ENCODE measurements at places on chromosomes 1 and 21. TPM values are rescaled to one million over a fixed set of nuclear protein-coding genes. Genes with fewer than 3 reads are reported as not detected.

The SKI gene
- 0.61 TPM for polyA plus RNA-seq

The OR2L5 gene
- not detected for polyA plus RNA-seq

The SLC9C2 gene
- not detected for polyA plus RNA-seq

- DNase-seq = no peak
Observed at GRCh38 chr1:201882665-201883132, 6.0 kb upstream of the SHISA4 start.

GRCh38 chr1:211830055-211830327 is 572 bp downstream of the LPGAT1 start:
- DNase-seq = peak; percentile 15

GRCh38 chr1:204894606-204895005 is 23.9 kb downstream of the NFASC start:
- DNase-seq = no peak

DNA sequence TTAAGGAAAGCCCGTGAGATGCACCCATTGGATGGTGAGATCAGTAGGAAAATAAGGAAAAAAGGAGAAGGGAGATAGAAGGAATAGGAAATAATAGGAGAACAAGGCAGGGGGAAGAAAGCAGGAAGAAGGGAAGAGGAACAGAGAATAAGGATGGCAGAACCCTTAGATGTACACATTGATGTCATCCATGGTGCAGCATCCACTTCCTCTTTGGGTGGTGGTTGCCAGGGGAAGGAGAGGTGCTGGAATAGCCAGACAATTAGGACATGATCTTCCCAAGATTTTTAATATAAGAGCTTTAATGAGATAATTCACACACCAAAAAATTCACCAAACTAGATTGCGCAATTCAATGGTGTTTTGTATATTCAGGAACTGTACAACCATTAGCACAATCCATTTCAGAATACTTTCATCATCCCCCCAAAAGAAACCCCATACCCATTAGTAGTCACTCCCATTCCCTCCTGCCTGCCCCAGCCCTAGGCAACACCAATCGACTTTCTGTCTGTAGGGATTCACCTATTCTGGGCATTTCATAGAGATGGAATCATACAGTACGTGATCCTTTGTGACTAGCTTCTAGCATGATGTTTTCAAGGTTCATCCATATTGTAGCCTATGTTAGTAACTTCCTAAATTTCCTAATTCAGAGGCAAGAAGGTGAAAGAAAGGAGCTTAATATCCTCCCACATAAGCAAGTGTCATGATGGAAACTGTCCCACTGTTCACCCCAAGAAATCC is 121.4 kb downstream of the PLXNA2 start:
- DNase-seq = no peak

GRCh38 chr1:183165456-183165855 is 20.6 kb upstream of the LAMC2 start:
- DNase-seq = no peak

DNA sequence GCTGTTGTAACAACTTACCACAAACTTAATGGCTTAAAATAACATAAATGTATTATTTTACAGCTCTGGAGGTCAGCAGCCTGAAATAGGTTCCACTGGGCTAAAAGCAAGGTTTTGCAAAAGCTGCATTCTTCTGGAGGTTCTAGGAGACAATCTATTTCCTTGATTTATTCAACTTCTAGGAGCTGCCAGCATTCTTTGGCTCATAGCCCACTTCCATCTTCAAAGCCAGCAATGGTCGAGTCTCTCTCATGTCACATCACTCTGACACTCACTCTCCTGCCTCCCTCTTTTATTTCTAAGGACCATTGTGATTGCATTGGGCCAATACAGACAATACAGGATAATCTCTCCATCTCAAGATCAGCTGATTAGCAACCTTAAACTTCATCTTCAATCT is 15.1 kb upstream of the FOXJ3 start:
- no peak for DNase-seq

- no peak for DNase-seq
Observed at GRCh38 chr21:30839304-30839703, 9.7 kb upstream of the KRTAP7-1 start.

DNA sequence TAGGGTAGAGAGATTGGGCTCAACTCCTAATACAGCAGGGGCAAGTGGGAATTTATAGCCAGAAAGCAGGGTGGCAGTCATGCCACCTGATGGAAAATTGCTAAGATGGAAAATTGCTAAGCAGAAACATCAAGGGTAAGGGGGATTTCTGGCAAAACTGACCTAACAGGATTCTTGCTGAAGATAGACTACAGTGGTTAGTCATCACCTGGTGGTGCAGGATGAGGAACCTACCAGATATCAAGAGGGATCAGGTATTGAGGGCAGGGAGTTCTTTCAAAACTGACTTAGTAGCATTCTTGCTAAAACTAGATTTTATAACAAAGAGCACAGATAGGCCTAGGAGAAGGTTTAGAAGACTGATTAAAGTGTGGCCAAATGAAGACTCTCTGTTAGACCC is 292.9 kb downstream of the PLPP3 start:
- DNase-seq = no peak

- no peak for DNase-seq
Observed at GRCh38 chr21:29293495-29293894, 5.2 kb upstream of the BACH1 start.

DNA sequence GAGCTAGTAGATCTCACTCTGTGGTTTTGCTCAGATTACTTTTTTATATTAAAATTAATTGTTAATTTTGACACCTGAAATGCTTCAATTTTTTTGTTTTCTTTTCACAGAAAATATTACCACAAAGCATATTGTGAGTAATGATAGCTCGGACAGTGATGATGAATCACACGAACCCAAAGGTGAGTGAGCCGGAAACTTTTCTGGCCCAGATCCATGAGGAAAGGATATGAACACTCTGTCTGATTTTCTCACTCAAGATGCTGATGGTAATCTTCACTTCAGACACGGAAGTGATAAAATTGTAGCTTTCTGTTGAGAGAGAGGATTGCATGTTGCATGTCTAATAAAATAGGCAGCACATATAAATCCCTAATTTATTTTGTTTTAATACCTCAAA is 121.8 kb downstream of the PLA2G4A start:
- DNase-seq = no peak

DNA sequence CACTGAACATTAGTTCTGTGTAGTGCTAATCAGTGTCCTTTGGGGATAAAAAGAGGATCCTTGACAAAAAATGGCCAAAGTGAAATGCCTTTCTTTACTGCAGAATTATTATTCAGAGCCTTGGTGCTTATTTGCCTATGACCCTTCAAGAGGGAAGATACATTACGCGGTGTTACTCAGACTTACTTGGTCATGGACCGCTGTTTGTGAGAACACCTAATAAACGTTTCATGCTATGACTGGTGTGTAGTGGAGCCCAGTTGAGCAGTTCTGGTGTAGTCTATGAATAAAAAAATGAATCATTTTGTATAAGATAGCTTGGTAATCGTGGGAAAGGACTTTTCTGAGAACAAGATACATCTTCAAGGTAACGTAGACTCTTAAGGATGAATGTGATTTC is 8.3 kb downstream of the NFYC start:
- no peak for DNase-seq

The TPTE gene
- polyA plus RNA-seq = not detected

- no peak for DNase-seq
Observed at GRCh38 chr1:211944733-211945500, 90.4 kb downstream of the INTS7 start.

Measured in naive thymus-derived CD4-positive, alpha-beta T cell (primary cell).